Erythroblast (primary cell): ENCODE measurements at places on chromosomes 13 and 19.

DNA sequence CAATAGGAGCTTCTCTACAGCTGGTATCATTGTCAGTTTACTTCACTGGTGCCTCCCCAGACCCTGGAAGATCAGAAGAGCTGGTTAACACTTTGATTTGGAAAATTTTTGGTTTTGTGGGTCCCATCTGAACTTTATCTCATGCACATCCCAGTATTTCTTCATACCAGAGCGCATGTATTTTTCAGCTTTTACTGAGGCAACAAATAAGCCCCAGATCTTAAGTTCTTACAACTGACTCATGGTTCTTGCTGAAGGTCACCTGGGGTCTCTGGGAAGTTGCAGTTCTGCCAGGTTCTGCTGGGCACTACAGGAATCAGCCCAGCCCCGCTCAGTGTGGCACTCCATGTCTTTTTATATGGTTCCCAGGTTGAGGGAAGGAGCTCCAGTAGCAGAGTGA, 1249.9 kb downstream of the EFNB2 start:
- DNase-seq = no peak

- DNase-seq = no peak
Observed at GRCh38 chr19:11931051-11931450, 6.1 kb downstream of the ZNF700 start.

- no peak for DNase-seq
Observed at GRCh38 chr13:110089815-110090214, 217.1 kb downstream of the COL4A1 start.

- DNase-seq = no peak
Observed at GRCh38 chr19:10389863-10390262, 9.5 kb upstream of the TYK2 start.

GRCh38 chr19:48451624-48452023, 3.8 kb upstream of the KCNJ14 start:
- DNase-seq = no peak

GRCh38 chr13:109804654-109805053, 18.3 kb upstream of the IRS2 start:
- DNase-seq = no peak

GRCh38 chr13:93227878-93228642, 1.5 kb downstream of the GPC6 start:
- DNase-seq = peak; percentile 31

DNA sequence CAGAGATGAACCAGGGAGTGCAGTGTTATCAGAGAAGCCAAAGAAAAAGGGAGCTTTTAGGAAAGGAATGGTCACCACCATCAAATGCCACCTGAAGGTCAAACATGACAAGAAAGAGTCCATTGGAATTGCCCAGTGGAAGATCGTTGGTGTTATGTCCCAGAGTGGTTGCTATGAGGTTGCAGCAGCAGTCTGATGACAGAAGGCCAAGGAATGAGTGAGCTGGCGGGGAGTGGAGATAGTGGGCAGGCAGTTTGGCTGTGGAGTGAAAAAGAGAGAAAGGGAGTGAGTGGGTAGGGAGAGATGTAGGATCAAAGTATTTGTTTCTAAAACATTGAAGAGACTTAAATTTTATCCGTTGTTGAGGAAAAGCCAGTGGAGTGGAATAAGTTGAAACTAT, 117.4 kb upstream of the WASF3 start:
- DNase-seq = no peak

- peak; percentile 48 for DNase-seq
Observed at GRCh38 chr19:54029930-54030490, 33.7 kb downstream of the VSTM1 start.

GRCh38 chr19:14265290-14266036, 59.5 kb upstream of the ADGRL1 start:
- no peak for DNase-seq

DNA sequence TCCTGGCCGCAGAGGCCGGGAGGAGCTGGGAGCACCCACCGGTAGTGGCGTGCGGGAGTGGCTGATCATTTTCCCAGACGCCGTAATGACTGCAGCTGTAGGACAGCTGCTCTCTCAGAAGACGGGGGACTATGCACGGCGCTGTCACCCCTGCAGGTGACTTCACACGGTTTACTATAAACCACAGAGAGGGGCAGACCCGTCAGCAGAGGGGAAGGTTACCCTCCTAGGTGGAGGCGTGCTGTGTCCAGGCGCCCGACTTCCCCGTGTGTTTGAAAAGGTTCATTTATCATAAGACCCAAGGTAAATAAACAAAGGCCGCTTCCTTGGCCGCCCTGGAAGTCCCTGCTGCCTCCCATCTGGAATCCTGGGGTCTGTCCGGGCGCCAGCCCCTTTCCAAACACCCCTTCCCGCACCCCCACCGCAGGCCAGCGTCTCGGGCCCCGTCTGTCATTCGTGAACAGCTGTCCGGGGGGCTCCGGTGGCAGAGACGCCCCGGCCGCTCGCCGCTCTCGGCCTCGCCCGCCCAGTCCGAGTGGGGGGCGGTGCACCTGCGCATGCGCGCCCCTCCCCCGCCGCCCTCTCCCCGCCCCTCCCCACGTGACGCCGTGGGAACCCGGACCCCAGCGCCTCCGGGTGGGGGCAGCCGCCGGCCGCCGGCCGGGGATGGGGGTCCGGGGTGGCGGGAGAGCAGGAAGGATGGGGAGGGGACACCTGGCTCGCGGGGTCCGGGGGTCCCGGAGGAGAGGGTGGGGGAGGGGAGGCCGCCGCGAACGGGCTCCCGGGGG, 915 bp downstream of the SHC2 start:
- DNase-seq = no peak

- DNase-seq = no peak
Observed at GRCh38 chr19:30528919-30529318, 156.7 kb downstream of the ZNF536 start.

DNA sequence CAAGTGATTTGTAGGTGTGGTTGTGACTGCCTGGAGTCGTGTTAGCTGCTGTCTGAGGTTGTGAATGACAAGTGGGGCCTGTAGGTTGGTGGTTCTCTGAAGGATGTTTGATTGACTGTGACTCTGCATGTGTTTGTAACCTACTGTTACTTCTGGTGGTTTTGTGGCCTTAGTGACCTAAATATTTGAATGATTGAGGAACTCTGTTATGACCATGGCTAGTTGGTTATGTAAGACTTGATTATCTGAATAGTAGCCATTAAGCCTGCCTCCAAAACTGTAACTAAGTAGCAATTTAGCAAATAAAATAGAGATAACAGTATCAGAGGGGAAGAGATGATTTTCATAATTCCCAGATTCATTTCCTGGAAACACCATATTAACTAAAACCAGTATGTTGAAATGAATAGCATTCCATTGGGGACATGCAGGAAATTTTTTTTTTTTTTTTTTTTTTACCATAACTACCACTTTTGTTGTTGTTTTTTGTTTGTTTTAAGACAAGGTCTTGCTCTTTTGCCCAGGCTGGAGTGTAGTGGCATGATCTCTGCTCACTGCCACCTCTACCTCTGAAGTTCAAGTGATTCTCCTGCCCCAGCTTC, 865 bp downstream of the ZNF382 start:
- DNase-seq = peak; percentile 76

GRCh38 chr19:2252797-2253105, 3.5 kb downstream of the JSRP1 start:
- DNase-seq = no peak

- no peak for DNase-seq
Observed at GRCh38 chr19:30722186-30722585, 350.0 kb downstream of the ZNF536 start.

- DNase-seq = peak; percentile 84
Observed at GRCh38 chr13:33296793-33297425, 11.4 kb upstream of the STARD13 start.

- no peak for DNase-seq
Observed at GRCh38 chr13:88303605-88304004, 632.4 kb downstream of the SLITRK5 start.

- no peak for DNase-seq
Observed at GRCh38 chr19:47176627-47177090, 46.0 kb downstream of the SAE1 start.
